ENCODE measurements at places on chromosomes 12 and 14.

DNA sequence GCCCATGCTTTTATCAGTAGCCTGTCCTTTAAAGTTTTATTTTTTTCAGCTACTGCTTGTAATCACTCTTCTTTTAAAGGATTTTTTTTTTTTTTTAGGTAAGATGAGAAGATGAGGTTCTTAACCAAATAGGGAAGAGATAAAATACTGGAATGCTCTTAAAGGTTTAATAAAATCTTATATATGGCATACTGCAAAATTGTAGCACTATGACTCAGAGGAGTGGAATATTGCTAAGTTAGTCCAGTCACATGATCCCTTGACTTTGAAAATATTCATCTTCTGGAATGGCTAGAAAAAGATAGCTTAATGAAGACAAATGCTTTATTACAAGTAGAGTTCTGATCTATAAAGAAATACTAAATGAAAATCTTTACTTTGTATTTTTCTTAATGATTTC lies 116.6 kb downstream of the NAV3 start:
- ATAC-seq: no peak

DNA sequence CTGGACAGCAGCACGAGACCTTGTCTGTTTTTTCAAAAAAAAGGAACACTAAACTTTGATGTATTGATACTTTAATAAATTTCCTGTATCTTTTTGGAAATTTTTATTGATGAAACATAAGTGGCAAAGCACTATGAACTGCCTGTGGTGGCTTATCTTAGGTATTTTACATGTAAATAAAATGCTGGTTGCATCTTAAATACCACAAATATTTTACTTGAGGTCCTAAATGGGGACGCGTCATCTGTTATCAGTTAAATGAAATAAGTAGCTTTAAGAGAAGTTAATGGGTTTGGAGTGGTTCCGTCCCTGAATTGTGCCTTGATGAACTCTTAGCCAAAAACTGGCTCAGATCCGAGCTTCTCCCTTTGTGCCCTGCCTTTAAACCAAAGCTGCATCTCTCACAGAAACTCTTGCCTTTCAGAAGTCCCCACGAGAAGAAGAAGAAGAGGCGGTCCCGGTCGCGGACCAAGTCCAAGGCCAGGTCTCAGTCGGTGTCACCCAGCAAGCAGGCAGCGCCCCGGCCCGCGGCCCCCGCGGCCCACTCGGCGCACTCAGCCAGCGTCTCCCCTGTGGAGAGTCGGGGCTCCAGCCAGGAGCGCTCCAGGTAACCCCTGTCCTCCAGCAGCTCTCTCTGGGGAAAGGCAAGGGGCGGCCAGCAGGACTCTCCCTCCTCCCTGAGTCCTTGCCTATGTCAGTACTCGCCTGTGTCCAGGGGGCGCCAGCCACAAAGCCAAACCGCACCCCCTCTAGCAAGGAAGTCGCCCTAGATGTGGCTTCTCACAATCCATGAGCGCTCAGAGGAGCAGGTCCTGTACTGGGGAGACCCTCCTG lies 31.2 kb upstream of the MMP17 start:
- ATAC-seq: no peak

DNA sequence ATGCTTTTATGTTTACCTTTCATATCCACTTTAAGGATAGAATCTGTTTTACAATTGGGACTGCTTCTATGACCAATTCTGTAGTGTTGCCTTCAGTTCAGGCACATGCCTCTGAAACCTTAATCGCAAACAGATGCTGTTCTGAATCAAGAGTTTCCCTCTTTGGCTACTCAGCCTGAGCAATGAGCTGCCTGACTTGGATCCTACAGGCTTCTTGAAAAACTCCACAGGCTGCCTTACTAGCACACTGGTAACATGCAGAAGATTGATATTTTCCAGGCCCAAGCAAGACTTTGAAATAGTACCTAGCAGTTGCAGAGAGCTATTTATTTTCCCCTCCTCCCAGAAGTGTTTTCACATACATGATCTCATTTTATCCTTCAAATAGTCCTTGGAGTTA lies 34.8 kb upstream of the PMCH start:
- ATAC-seq: no peak

GRCh38 chr14:51443195-51444018 lies 203.4 kb downstream of the TMX1 start:
- ATAC-seq: no peak

- no peak for ATAC-seq
These were observed 813.3 kb downstream of the BCL11B start for GRCh38 chr14:98458702-98459101.

GRCh38 chr12:27186022-27186839 lies 57.9 kb upstream of the STK38L start:
- no peak for ATAC-seq

GRCh38 chr12:122932207-122932606 lies 34.1 kb downstream of the ABCB9 start:
- no peak for ATAC-seq

- no peak for ATAC-seq
These were observed 78.9 kb upstream of the PSMA6 start for GRCh38 chr14:35213143-35213788.

- no peak for ATAC-seq
These were observed 104.7 kb upstream of the TSPAN8 start for GRCh38 chr12:71262466-71262865.

GRCh38 chr14:75335571-75335970 lies 56.9 kb downstream of the FOS start:
- no peak for ATAC-seq

DNA sequence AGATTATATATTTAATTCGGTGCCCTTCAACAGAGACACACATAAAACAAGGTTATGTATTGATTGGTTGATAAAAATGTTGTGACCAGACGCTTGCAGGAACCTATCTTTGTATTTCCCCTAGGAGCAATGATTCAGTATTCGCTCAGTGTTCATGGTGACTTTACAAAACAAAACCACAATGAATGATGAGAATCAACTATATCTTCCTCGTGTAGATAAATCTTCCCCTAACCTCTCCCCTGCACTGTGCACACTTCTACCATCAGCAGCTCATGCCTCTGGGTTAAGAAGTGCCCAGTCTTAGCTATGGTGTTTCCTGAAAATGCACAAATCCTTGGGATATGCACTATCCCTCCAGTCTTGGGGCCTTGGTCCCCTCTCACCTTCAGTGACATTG lies 16.3 kb downstream of the RIN3 start:
- ATAC-seq: peak; percentile 46

GRCh38 chr12:38745601-38746000 lies 159.8 kb downstream of the CPNE8 start:
- ATAC-seq: no peak

DNA sequence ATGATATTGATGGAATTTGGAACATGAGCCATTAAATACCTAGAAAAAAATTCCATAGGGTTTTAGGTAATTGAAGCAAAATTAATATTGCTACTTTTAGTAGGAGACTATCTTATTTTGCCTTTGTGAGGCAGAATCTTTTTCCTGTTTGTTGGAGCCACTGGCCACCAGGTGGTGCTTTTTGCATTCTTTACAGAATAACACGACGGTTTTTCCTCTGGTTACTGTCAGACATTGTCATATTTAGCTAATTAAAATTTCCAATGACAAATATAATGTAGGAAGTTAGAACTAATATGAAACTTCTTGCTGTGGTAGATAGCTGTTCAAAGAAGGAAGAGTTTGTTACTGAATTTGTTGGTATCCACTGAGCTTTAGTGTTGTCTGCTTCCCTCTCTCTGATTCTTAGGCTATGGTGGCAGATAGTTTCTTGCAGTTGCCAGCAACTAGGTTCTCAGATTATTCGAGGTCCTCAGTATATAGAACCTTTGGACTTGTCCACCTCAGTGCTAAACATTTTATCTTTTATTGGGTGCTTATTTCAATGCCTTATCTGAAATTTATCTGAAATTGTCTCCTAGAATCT lies 25.7 kb downstream of the RAB21 start:
- ATAC-seq: no peak

DNA sequence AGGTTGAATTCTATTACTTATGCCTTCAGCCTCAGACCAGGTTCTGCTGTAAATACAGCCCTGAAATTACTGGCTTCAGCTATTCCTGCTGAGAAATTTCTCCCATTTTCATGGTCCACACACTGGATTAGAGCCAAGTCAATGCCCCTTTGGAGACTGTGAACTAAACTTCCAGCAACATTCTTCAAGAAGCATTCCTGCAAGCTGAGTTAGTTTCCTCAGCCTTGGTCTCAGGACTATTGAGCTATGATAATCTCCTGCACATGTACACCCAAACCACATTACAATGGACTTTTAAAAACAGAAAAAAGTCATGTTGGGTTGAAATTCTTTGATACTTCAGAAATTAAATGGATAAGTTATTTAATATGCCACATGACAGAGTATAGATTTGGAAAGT lies 58.0 kb upstream of the AVPR1A start:
- ATAC-seq: no peak

GRCh38 chr14:104239861-104240301 lies 101.5 kb downstream of the KIF26A start:
- ATAC-seq: no peak

- ATAC-seq: no peak
These were observed 19.7 kb upstream of the FAM234B start for GRCh38 chr12:13024531-13024916.

DNA sequence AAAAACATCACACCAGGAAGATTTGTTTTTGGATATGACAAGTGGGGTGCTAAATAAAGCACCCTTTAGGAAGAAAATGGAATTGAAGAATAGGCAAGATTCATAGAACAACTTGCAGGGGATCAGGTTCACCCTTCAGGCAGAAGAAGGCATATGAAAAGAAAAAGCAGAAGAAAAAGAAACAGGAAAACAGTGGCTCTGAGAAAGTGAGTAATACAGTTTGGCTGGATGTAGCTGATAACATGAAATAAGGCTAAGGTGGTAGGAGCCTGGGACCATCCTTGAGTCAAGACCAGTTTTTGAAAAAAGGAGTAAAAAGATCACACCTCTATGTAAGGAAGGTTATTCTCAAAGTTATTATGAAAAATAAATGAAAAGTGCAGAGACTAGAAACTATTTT lies 42.4 kb downstream of the TRIP11 start:
- ATAC-seq: peak; percentile 42

GRCh38 chr12:532908-533565 lies 73.3 kb downstream of the B4GALNT3 start:
- no peak for ATAC-seq

DNA sequence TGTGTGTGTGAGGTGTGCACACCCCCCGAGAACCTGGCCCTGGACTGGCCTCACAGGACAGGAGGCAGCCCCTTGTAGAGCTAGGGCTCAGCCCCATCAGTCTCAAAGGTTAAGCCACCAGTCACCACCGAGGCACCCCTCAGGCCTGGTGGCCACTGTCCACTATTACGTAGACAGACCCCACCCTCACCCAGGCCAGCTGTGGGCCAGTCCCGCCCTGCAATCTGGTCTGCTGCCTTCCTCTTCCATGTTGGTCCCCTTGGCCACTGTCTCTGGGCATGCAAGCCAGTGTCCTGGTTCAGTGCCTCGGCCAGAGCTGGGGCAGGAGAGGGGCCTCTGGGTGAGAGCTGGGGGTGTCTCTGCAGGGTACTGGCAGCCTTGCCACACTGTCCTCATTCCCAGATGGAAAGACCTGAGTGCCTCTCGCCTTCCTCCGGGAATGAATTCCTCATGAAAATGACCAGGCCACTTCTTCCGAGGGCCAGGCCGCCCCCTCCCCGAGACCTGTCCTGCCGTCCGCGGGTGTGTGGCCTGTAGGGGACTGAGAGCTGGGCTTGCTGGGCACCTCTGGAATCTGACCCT lies 897 bp upstream of the TEX22 start:
- ATAC-seq: no peak

DNA sequence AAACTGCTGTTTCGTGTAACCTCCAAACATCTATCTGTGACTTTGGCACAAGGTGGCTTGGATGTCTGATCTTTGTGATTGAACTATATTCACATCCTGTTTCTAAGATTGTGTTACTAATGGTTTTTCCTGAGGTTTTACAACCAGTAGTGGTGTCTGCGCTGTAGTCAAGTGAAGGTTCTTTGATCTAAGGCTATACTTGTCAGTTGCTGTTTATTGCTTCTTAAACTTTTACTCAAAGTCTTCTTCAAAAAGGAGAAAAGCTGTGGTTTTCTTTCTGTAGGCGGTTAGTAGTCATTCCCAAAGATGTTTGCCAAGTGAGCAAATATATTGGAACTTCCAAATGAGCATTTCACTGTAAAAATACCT lies 12.3 kb upstream of the CALM1 start:
- no peak for ATAC-seq

- ATAC-seq: no peak
These were observed 110.2 kb downstream of the KIF21A start for GRCh38 chr12:39332661-39333175.

DNA sequence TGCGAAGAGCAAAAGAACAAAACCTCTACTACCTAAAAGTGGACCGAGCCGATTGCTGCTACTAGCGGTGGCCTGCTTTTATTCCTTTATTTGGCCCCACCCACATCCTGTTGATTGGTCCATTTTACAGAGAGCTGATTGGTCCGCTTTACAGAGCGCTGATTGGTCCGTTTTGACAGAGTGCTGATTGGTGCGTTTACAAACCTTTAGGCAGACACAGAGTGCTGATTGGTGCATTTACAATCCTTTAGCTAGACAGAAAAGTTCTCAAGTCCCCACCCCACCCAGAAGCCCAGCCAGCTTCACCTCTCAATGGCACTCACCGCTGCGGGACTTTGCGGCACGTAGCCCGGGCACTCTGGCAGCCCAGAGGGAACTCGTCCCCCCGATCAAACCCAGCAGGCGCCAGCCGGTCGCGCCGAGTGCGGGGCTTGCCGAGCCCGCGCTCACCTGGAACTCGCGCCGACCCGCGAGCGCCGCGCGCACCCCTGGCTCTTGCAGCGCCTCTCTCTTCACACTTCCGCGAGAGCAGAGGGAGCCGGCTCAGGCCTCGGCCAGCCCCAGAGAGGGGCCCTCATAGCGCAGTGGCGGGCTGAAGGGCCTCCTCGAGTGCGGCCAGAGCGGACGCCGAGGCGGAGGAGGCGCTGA lies 8.7 kb upstream of the FGD4 start:
- no peak for ATAC-seq

DNA sequence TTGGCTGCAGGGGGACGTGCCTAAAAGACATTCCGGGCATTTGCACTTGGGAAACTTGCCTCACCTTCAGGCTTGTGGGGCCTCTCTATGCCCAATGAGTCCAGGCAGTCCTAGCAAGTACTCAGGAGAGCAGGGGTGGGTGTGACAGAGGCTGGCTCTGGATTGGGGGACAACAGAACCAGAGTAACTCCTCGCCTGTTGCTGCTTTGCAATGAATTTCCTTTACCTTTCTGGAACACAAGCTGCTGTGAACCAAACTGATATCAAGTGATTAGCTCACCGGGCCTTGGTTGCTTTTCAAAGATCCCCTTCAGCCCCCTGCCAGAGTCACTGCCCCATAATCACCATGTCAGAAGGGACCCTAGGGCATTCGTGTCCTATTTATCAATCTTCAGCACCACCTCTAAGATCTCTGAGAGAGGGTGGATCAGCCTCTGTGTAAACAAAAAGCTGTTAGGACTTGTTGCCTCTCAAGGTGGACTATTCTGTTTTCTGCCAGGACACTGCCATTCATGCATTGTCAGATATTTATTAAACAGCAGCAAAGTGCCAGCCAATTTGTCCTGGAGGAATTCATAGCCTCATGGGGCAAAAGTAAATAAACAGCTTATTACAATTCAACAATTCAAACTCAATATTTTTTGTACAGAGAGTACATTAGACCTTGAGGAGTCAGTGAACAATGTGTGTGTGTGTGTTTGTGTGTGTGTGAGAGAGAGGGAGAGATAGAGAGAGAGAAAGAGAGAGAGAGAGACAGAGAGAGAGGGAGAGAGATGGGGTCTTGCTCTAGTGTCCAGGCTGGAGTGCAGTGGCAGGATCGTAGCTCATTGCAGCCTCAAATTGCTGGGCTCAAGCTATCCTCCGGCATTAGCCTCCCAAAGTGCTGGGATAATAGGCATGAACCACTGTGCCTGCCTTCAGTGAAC lies 11.3 kb downstream of the NFATC4 start:
- no peak for ATAC-seq

Data from activated CD4-positive, CD25-positive, alpha-beta regulatory T cell treated with anti-CD3 and anti-CD28 coated beads, Interleukin-2, amount 50 U/mL, for 24 hours (primary cell).